Stimulated activated CD8-positive, alpha-beta memory T cell treated with anti-CD3 and anti-CD28 coated beads, Interleukin-4, amount 100 ng/mL, for 1 hour (primary cell): ENCODE measurements at places on chromosomes 5 and 9.

DNA sequence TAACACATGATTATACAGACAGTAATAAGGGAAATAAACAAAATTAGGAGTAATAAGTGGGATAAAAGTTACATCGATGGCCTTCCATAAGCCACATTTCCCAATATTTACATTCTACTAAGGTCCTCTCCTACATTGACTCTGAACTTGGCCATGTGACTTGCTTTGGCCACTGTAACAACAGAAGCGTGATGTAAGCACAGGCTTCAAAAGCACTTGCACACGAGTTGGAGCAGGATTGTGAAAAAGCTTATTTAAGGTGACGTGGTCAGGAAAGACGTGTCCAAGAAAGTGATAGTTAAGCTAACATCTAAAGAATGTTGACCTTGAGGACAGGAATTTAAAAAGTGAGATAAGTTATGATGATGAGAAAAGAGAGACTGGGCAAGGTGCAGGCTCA is 9.8 kb upstream of the CEMIP2 start:
- no peak for DNase-seq

- no peak for DNase-seq
Measured at GRCh38 chr9:29211580-29212396, 1638.5 kb upstream of the C9orf72 start.

- no peak for DNase-seq
Measured at GRCh38 chr9:136629001-136629878, 33.5 kb upstream of the EGFL7 start.

DNA sequence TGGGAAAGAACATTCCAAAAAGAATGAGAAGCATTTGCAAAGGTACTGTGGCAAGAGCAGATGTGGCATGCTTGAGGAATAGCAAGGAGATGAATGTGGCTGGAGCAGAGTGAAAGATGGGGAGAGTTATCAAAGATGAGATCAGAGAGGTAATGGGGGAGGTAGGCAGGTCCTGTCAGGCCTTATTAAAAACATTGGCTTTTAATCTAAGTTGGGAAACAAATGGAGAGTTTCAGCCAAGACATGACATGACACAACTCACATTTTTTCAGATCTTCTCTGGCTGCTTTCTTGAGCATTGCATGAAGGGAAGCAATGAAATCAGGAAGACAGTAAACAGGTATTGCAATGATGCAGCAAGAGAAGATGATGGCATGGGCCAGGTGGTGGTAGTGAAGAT is 120.3 kb downstream of the MUSK start:
- DNase-seq = no peak

- DNase-seq = no peak
Measured at GRCh38 chr5:95942414-95942813, 19.2 kb downstream of the ELL2 start.

- no peak for DNase-seq
Measured at GRCh38 chr5:18023986-18024385, 389.7 kb downstream of the TAF11L14 start.

GRCh38 chr5:96293966-96294883 is 138.8 kb downstream of the PCSK1 start:
- DNase-seq = no peak

GRCh38 chr5:157540707-157541446 is 34.7 kb downstream of the ADAM19 start:
- DNase-seq = no peak

- no peak for DNase-seq
Measured at GRCh38 chr5:163968651-163969050, 463.2 kb downstream of the MAT2B start.

- DNase-seq = no peak
Measured at GRCh38 chr5:30392897-30393296, 800.6 kb upstream of the CDH6 start.

- no peak for DNase-seq
Measured at GRCh38 chr9:31030741-31031202, 1353.7 kb upstream of the ACO1 start.

GRCh38 chr9:20513126-20513913 is 109.0 kb downstream of the MLLT3 start:
- no peak for DNase-seq

DNA sequence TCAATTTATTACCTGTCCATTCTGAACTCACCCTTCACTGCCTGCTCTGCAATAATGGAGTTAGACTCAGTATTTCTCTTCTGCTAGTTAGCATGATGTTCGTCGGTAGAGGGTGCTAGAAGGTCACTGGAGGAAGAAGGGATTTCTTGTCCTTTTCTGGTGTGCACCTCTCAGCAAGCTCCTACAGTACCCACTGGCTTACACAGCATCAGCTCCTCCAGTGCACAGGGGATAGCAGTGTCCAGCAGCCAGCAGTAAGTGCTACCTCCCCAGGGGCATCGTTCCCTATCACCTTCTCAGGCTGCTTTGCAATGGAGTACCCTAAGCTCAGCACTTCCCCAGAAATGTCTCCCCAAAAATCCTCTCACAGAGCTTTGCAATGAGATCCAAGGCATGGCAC is 45.9 kb upstream of the APC start:
- no peak for DNase-seq

DNA sequence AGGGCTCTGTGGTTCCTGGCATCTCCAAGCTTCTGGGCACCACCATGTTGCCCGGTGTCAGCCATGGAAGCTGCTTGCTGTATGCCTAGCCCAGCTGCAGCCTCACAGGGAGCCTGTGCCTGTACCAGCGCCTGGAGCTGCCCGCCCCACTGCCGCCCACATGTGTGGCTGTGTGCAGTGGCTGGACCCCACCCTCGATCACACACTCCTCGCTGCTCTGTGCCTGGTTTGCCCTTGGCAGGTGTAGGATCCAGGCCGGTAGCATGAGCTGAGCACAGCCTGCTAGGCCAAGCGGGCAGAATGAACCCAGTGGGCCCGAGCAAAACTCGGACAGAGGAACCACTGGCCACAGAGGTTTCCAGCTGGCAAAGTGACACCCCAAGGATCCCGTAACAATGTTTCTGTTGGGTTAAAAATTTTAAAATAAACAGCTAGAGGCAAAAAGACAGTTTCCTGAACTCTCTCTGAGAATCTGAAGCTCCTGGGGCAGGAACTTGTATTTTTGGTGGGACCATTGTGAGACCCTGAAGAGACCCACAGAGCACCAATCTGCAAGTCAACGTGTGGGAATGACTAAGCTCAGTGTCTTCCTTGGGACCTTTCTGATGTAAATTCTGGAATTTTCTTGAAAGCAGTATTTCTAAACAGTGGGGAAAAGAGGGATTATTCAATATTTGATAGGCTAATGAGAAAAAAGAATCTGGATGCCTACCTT is 73.1 kb upstream of the CCDC112 start:
- DNase-seq = no peak

DNA sequence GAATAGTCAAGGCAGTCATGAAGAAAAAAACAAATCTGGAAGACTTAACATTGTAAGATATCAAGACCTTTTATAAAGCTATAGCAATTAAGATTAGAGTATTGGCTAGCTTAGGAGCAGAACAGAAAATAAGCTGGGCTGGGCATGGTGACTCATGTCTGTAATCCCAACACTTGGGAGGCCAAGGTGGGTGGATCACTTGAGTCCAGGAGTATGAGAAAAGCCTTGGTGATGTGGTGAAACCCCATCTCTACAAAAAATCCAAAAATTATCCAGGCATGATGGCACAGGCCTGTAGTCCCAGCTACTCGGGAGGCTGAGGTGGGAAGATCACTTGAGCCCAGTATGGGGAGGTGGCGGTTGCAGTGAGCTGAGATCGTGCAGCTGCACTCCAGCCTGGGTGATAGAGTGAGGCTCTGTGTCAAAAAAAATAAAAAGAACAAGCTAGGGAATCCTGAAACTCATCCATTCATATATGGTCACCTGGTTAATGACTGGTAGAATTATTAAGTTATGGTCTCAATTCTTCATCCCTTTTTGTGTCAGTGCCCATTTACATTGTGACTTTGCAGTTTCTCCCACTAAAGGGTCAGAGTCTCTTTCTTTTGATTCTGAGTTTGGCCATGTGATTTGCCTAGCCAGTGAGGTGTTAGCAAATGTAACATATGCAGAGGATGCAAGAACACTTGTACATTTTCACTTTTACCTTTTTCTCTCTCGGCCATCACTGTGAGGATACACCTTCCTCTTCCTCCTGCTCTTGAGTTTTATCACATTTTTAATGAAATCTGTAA is 144.6 kb upstream of the SGCD start:
- no peak for DNase-seq

- DNase-seq = no peak
Measured at GRCh38 chr5:111326551-111326950, 102.4 kb downstream of the CAMK4 start.

DNA sequence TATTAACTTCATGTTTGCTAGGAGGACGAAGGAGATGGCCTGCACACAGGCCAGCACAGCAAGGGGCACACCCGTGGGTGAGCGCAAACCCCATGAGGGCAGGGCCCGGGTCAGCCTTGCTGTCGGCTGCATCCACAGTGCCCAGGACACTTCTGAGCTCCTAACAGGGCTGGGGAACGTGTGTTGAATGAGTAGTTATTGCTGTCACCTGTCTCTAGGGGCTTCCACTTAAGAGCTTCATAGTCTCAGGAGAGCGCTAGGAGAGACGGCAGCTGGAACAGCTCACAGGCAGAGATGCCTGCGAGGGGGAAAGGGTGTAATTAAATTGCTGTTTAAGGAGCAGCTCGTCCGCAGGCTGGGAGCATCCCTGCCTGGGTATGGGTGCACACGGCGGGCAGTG is 91.4 kb upstream of the NEURL1B start:
- DNase-seq = no peak

DNA sequence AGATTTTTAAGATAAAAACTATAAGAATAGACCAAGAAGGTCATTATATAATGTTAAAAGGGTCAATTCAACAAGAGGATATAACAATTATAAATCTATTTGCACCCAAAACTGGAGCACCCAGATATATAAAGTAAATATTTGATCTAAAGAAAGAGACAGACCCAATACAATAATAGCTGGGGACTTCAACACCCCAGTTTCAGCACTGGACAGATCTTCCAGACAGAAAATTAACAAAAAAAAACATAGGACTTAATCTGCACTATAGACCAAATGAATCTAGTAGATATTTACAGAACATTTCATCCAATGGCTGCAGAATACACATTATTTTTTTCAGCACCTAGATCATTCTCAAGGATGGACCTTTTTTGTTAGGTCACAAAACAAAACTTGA is 331.9 kb downstream of the SPOCK1 start:
- DNase-seq = no peak

DNA sequence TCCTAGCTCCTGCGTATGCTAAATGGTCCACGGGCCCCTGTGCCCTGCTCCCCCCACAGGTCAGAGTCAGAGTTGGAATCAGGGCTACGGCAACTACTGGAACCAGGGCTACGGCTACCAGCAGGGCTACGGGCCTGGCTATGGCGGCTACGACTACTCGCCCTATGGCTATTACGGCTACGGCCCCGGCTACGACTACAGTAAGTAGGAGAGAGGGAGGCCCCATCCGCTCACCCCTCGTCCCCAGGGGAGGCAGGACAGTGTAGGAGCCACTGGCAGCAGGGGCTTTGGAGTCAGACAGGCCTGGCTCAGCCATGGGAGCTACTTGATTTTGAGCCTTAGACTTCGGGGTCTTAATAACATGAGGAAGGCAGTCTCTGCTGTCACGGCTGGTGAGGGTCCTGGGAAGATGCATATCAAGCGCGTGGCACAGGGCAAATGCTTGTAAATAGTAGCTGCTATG is 5.8 kb downstream of the HNRNPAB start:
- DNase-seq = no peak
